Activated CD4-positive, alpha-beta memory T cell treated with anti-CD3 and anti-CD28 coated beads, Interleukin-2, amount 10 ng/mL, durations not matched to agents 7 days and 5 days (primary cell): ENCODE measurements at places on chromosomes 1 and 21.
A peak's percentile ranks its signal among the peaks of the same experiment; 100 is the strongest.

- peaks cover 13% of the 10 kb centered on the region for H3K27me3 ChIP-seq
- no peak overlapping the region for H3K4me3 ChIP-seq
- peak overlapping the region; percentile 90 for H3K27ac ChIP-seq
- peaks cover 10% of the 10 kb centered on the region for H3K36me3 ChIP-seq
- H3K4me1 ChIP-seq: peaks cover 56% of the 10 kb centered on the region
- no peak for DNase-seq
Observed at GRCh38 chr1:166905136-166905535, 29.1 kb upstream of the TADA1 start.

- H3K27ac ChIP-seq: no peak overlapping the region
- no peak for DNase-seq
- no peak overlapping the region for H3K4me3 ChIP-seq
- no peaks in the 10 kb centered on the region for H3K27me3 ChIP-seq
- H3K4me1 ChIP-seq: peaks cover 9% of the 10 kb centered on the region
Observed at GRCh38 chr1:46682064-46682463, 10.4 kb downstream of the TEX38 start.

DNA sequence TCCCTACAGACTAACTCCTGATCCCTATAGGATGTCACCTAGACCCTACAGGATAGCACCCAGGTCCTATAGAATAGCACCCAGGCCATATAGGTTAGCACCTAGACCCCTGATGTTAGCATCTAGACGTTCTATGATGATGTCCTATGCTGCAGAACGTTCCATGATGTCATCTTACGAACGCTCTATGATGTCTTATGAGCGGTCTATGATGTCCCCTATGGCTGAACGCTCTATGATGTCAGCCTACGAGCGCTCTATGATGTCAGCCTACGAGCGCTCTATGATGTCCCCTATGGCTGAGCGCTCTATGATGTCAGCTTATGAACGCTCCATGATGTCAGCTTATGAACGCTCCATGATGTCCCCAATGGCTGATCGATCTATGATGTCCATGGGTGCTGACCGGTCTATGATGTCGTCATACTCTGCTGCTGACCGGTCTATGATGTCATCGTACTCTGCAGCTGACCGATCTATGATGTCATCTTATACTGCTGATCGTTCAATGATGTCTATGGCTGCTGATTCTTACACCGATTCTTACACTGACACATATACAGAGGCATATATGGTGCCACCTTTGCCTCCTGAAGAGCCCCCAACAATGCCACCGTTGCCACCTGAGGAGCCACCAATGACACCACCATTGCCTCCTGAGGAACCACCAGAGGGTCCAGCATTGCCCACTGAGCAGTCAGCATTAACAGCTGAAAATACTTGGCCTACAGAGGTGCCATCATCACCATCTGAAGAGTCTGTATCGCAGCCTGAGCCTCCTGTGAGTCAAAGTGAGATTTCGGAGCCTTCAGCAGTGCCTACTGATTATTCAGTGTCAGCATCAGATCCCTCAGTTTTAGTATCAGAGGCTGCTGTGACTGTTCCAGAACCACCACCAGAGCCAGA lies 9.5 kb downstream of the SON start:
- DNase-seq: no peak
- H3K27me3 ChIP-seq: no peaks in the 10 kb centered on the region
- no peak overlapping the region for H3K4me3 ChIP-seq
- H3K27ac ChIP-seq: no peak overlapping the region
- peaks cover 88% of the 10 kb centered on the region for H3K36me3 ChIP-seq

DNA sequence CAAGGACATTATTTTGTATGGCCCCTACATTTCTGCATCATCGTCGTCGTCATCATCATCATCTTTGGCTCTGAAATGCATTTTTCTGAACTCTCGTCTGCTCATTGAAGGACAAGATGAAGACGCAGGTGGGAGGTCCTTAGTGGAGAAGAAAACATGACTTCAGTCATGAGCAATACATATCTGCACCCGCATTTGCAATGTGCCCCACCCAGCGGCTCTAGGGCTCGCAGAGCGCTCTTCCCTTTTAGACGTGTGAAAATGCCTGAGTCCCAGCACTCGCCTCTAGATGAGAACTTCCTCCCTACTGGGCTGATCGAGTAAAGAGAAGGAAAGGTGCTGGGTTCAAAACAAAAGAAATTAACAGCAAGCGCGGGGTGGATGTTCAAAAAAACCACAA lies 10.1 kb downstream of the C1orf174 start:
- H3K4me1 ChIP-seq: peaks cover 24% of the 10 kb centered on the region
- peaks cover 36% of the 10 kb centered on the region for H3K36me3 ChIP-seq
- no peaks in the 10 kb centered on the region for H3K27me3 ChIP-seq

GRCh38 chr1:68307378-68307787 lies 75.1 kb upstream of the WLS start:
- H3K4me1 ChIP-seq: no peaks in the 10 kb centered on the region
- no peaks in the 10 kb centered on the region for H3K27me3 ChIP-seq
- no peaks in the 10 kb centered on the region for H3K36me3 ChIP-seq
- DNase-seq: no peak
